ENCODE measurements at places on chromosomes 11 and 22.

- DNase-seq = no peak
Measured at GRCh38 chr11:76282811-76283595, 76.7 kb upstream of the WNT11 start.

DNA sequence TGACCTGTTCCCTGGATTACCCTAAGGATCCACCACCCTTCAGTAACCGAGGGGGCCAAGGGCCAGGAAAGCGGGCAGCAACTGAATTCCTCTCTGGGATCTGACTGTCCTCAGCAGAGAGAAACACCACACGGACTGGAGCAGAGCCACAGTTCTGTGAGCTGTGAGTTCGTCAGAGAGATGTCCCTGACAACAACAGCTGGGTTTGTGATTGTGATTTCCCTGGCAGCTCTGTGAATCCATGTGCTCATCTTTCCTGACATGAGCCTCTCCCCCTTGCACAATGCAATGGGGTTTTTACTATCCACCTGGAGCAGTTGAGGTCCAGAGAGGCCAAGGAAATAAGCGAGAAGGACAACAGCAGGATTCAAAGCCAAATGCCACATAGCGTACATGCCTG lies 69.4 kb upstream of the AMPD3 start:
- DNase-seq = no peak

DNA sequence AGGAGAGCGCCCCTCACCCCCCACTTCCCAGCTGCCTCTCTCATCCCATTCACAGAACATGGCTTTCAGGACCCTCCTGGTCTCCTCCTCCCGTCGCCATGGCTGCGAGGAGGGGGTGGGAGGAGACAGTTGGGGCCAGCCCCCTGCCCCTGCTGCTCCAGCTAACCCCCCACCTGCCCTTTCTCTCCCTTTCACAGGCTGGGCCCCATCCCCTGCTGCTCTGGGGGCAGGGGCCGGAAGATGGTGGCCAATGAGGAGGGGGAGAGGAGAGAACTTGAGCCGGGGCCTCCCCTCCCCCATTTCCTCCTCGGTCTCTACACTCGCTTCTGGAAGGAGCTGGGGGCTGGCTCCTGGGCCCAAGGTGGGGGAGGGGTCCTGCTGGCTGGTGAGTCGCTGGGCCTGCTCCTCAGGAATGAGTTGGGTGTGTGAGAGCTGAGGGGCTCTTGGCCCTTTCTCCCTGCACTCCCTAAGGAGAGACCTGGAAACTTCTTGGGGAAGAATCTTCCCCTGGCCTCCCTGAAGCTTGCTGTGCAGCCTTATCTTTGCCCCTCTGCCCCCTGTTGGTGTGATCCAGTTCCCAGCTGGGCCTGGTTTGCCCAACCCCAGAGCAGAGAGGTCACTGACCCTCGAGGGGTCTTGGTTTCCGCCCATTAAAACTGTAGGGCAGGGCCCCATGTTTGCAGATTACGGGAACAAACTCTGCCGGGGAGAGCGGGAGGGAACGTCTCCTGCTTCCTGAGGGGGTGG lies 10.2 kb downstream of the YPEL4 start:
- no peak for DNase-seq

DNA sequence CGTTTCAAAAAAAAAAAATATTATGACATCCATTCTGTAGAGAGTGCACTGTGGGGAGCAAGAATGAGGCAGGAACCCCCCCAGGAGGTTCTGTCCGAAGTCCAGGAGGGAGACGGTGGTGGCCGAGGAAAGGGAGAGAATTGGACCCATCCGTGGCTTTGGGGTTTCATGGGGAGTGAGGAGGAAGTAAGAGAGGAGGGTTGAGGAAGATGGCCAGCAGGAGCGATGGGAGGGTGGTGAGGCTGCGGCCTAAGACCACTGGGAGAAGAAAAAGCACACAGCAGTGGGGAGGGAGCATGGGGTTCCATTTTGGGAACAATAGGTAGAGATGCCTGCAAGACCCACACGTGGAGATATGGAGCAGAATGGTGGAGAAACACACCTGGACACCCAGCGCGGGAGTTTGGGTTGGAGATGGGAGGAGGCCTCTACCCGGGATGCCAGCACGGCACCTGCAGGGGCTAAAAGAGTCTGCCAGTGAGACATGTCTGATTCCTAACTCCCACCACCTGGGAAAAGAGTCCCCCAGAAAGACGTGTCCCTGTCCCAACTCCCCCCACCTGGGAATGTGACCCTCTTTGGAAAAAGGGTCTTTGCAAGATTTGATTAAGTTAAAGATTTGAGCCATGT lies 72.5 kb upstream of the SHANK2 start:
- no peak for DNase-seq

DNA sequence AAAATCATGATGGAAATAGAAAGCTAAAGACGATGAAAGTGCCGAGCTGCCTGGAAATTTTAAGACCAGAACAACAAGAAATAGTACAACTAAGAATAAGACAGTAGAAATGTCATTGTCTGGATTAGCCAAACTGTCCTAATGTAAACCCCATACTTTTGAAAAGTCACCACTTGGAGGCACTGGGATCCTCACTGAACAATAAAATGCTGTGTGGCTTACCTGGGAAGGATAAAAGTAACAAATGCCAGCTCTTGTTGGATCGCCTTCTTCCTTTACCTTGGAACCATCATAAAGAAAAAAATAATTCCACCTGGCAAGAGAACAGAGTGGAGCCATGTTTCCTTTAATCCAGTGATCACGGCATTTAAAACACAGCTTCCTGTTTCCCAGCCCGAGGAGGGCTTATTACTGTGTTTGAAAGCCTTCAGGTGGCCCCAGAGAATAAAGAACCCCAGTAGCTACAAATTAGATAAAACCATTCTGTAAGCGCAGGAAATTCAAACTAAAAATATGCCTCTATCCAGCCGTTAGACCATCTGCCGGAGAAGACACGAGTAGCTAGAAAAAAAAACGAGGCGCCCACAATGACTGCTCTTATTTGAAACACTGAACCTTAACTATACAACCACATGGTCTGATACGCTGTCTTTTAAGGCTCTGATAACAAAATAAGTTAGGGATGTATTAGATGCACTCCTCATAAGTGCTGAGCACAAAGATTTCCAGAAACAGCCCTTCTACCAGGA lies 4.4 kb downstream of the HPS4 start:
- no peak for DNase-seq

- no peak for DNase-seq
Measured at GRCh38 chr22:30212996-30213441, 33.5 kb downstream of the LIF start.

DNA sequence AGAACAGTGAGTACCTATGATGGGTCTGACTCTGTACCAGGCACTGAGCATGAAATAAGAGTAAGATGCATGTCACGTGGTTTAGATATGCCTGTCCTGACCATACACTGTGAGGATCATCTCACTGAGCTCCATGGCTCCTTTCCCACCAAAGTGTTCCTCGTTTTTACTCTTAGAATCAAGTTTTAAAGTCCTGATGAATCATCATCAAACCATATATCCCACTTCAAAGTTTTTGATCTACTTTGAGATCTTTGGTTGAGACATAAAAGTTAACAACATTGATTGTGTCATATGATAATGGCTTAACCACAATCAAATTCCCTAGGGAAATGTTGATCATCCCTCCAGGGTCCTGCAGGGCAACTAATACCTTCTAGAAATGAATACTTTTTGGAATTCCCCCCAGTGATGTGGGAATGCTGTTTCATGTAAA lies 12.8 kb downstream of the ETS1 start:
- DNase-seq = no peak

DNA sequence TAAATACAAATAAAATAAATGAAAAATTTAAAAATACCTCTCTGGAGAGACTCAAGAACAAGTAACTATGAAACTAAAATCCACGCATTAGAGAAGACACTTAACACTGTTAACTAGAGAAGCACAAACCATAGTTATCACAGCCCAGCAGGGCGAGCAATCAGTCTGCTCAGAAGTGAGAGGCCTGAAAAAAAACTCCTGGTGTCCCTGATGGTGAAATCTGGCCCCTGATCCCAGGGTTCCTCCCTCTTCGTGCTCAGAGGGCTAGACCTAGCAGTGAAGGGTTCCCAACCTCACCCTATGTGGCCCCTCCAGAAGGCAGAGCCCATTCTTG lies 49.7 kb upstream of the VPREB1 start:
- no peak for DNase-seq

DNA sequence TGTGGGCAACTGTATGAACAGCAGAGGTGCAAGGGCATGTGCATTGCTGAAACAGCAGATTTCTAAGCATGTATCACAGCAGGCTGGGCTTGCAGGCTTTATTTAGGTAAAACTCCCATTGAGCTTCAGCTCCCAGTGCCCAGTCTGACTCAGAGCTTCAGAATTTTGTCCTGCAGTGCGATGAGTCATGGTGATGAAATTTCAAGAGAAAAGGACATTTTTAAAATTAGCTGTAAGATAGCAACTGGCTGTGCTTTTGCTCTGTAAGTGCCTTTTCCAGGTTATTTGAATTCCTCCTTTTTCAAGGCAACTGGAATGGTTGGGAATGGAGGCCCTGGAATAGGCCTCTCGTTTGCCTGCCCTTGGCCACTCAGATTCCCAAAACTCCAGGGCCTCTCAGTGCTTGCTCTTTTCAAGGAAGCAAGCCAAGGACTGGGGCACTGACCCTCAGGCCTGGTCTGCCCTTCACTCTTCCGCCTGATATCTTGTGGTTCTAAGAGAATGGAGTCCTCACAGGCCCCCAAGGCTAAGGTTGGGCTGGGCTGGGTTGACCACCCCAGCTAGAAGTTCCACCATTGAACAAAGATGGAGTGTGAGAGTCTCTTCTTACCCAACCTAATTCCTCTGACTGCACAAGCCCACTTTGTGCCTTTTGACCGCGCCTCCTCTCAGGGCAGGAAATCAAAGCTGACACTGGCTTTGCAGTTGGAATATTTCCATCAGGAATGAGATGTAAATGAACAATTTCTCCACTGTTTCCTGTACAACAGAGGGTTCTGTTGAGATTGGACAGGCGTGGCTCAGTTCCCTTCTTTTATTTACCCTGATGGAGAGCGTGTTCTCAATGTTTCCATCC lies 59.5 kb upstream of the PRSS23 start:
- DNase-seq = no peak

DNA sequence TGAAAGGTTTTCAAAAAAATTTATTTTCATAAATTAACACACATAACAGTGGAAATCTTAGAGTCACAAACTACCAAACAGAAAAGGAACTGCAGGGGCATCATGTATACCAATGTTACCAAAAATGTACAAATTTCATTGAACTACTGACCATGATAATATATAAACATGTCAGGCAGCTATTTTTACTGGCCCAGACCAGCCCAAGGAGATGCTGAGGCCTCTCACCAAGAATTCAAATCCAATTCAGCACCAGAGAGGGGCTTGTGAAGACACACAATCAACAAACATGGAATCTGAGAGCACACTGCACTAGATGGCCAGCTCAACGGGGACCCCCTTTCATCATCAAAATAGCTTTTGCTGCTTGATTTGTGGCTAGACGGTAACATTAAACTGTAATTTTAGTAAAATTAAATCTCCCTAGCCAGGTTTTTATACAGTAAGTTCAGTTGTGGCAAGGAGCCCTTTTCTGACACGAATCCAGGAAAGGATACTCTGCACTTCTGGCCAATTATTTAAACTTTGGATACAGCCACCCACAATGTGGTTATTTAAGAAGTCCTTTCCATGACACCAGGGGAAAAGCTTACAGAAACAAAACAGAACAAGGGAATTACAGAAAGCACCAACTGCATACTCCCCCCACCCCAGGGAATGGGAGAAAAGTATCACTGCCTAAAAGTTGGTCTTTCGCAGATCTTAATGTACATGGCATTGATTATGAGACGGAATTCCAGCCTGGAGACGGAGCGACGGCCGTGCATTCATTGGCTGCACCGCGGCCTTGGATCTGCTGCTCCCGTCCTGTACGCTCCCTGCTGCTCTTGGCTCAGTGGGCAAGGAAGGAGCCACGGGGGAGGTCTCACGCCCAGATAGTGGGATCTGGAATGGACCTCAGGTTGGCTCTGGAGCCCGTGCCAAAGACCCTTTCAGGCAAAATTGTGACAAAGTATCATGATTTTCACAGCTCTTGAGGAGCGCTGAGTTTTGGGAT lies 19.6 kb upstream of the PISD start:
- DNase-seq = no peak

DNA sequence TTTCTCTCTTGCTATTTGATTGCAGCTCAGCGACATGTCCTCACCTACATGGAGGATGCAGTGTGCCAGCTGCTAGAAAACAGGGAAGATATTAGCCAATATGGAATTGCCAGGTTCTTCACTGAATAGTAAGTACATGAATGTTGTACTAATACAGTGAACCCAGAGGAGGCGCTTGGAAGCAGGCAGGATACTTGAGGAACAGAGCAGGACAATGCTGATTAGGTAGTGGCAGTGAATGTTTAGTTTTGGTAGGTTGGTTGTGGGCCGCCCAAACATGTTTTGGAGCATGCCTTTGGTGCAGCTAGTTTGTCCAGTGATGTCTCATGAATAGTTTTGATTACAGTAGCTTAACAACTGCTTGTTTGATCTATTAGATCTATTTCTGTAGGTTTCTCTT lies 50.6 kb downstream of the CSTPP1 start:
- DNase-seq = no peak

- DNase-seq = no peak
Measured at GRCh38 chr11:124841840-124842239, 23.4 kb upstream of the ROBO3 start.

DNA sequence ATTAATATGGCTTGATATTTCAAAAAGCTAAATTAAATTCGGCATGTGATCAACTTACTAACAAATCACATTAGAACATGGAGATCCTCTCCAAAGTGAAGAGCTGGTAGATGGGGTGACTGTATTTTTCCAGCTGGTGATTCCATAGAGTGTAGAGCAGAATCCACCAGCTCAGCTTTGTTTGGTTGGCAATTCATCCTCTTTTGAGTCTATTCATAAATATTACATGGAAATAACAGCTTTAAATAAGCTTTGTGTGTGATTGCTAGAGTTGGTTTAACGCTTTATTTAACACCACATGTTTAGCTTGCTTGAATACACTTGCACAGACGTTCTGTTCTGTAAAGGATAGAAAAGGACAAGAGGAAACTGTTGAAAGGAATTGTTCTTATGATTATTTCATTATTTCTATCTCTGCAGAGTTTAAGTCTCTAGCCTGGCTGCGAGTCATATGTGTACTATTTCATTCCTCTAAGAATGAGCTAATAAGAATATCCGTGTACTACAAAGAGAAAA lies 738.3 kb upstream of the KIRREL3 start:
- DNase-seq = no peak

DNA sequence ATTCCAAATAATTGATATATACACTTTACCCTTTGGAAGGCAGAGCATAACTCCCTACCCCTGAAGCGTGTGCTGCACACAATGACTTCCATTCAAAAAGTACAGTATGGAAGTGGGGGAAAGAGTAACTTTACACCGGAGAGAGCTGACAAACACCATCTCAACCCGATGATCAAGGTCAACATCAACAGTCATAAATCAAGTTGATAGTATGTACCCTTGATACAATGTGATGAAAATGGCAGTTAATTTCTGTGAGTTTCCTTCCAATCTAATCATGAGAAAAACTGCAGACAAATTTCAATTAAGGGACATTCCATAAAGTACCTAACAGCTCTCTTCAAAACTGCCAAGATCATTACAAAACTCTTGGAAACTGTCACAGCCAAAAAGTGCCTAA lies 6.0 kb upstream of the DEUP1 start:
- no peak for DNase-seq

Data from stimulated activated naive CD4-positive, alpha-beta T cell (primary cell).